ENCODE measurements at places on chromosomes 11 and 22.

GRCh38 chr11:71402878-71403277 is 45.3 kb downstream of the DHCR7 start:
- DNase-seq, result no peak

- DNase-seq, result no peak
Observed at GRCh38 chr11:113174882-113175281, 139.5 kb upstream of the TTC12 start.

DNA sequence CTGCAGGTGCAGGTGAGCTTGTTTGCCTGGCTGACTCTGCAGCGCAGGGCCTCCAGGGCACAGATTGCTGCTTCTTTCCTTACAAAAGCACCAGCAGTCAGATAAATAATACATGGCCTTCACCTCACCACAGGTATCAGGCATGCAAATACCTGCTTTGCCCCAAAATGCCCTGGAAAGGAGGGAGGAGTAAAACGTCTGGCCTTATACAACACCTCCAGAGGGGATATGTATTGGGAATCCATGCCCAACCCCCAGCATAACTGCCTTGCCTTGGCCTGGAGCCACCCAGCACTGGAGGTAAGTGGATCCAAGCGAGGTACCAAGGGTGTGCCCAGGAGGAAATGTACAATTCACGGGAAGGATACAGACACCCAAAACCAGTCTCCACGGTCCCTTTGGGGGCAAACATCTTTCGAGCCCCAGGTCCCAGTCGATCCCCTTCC is 860 bp downstream of the TMEM184B start:
- no peak for DNase-seq

DNA sequence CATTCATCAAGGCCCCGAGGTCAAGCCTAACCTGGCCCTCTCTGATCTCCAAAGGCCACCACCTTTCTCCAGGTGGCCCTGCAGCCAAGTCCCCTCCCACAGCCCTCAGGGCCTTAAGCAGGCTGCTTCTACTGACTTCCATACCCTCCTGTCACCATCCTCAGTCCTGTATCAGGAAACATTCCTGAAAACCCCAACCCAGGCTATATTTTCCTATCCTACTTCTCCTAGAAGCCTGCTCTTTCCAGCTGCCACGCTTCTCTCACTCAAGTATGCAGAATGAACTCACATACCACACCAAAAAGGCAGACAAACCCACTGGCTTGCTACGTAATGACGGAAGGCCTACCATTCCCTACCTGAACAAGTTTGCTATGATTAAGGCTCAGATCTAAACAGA is 23.6 kb downstream of the MORC2 start:
- no peak for DNase-seq

- DNase-seq, result no peak
Observed at GRCh38 chr11:12388173-12388572, 10.8 kb downstream of the PARVA start.

- no peak for DNase-seq
Observed at GRCh38 chr11:14323118-14323676, 35.8 kb downstream of the RRAS2 start.

DNA sequence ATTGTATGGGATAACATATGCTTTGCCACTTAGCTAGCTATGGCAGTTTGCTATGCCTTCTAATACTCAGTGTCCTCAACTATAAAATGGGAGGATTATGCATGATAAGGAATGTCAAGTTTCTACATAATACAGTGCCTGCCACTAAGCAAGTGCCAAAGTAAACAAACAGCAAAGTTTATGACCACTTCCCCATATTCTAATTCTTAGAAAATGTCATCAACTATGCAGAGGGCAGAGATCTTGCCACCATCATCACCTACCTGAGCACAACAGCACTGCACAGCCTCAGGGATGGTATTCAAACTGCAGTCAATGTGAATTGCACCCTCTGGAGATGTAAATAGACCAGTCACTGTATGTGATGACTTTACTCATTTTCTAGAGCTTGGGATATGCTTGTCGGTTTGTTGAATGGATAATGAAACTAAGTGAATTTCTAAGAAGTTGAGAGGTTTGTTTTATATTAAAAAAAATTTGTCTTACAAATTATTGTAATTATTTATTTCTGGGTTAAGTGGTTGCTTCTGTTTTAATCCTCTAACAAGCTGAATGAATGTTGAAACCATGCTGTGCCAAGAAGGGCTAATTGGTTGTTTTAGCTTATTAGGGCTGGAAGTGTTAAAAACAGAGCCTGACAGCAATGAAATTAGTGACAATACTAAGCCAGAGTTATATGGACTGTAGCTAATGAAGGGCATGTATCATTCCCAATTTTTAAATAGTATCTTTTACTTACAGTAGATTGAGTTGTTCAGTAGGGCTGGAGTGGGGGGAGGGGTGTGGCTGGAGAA is 398.4 kb downstream of the CNTN5 start:
- DNase-seq, result no peak

- DNase-seq, result no peak
Observed at GRCh38 chr11:64409278-64409677, 50.3 kb downstream of the RPS6KA4 start.

GRCh38 chr11:8531312-8531711 is 62.7 kb downstream of the STK33 start:
- DNase-seq, result no peak

DNA sequence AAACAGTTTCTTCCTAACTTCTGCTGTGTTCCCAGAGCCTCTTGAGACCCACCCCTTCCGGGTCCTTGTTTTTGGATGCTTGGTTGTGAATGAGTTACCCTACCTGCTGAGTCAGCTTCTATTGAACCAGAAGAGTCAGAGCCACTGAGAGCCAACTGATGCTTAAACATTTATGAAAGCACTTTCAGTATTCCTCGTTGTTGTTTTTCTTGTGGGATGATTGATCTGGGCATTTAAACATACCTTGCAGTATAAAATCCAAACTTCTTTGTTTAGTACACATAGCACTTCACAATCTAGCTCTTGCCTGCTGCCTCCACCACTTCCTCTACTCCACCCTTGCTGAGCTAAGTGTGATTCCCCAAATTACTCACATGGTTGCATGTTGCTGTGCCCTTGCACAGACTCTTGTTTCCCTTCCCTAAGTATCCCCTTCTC is 5.5 kb downstream of the PRSS23 start:
- DNase-seq, result no peak
